NCI-H1417 (cell line): ENCODE measurements at places on chromosomes 2 and 18.

DNA sequence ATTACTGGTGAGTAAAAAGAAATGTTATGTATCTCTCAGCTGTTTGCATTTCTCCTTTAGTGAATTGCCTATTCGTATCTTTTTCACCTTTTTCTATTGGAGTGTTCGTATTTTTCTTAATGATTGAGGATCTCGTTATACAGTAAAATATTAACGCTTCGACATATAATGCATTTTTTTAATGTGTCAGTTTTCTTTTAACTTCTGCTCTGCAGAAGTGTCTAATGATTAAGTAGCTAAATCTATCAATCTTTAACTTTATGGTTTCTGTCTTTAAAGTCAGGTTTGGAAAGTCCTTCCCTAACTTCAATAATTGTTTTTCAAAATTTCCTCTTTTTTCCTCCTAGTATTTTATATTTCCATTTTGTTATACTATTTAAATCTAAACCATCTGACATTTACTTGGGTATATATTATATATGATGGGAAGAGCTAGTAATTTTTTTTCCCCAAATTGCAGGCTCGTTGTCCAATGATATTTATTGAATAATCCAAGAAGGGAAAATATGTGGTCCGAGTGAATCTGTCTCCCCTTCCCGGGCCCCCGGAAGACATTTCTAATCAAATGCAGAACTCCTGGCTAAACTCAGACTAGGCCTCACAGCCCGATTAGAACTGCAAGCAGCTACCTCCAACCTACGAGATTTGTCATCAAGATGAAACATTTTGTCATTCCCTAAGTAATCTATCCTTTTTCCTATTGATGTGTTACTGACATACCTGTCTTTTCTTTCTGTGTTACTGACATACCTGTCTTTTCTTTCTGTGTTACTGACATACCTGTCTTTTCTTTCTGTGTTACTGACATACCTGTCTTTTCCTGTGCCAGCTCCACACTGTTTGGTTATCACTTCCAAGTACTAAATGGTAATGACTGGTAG lies 17.2 kb downstream of the PCBP1 start:
- no peak for DNase-seq

DNA sequence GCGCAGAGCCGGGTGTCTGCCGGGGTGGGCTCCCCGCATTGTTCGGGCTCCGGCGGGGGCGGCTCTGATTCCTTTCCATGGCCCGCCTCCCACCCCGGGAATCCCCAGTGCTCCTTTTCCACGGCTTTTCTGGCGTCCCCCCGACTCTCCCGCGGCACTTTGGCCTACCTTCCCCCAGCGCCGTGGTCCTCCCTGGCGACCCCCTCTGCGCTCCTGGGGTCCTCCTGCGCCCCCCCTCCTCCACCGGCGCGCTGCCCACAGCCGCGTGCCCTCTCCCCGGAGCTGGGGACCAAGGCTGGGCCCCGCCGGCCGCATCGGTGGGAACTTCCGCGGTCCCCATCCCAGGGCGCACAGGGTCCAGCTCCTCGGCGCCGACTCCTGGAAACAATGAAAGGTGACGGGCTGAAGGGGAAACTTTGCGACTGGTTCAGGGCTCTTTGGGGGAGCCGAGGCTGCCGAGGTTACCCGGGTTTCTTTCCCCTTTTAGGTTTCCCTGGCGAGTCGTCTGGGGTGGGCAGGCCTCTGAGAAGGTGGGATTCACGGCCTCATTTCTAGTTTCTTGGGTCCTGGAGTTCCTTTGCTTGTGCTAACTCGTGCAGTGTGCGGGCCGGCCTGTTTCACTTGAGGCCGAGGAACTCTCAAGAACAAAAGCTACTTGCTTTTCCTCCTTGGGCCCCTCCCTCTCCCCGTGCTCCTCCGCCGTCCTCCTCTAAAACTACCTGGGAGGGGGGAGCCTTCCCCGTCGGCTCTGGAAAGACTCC lies 2.2 kb downstream of the TGIF1 start:
- no peak for DNase-seq

DNA sequence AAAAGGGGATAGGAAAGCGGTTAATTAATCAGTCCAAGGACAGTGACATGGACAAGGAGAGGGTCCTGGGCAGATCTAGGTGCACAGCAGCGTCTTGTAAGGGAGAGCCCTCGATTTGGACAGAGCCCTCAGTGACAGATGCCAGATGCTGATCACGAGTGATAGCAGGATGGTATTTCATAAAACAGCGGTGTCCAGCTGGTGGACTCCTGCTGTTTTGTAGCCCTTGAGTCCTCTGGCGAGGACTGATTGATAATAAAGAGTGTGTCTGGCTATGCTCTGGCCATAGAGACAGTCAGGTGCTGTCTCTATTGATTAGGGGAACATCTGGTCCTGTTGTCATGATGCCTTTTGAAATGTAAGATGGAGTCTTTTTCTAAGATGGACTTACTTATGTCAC lies 180.7 kb downstream of the NCK2 start:
- no peak for DNase-seq

DNA sequence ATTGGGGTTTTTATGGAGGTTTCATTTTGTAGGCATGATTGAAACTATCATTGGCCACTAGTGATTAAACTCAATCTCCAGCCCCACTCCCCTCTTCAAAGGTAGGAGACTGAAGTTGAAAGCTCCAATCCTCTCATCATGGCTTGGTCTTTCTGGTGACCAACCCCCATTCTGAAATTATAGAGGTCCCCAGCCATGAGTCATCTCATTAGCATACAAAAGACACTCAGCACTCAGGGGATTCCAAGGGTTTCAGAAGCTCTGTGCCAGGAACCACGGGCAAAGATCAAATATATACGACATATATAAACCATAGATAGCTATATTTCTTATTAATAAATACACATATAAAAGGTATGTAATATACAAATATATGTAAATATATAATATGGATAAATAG lies 256.0 kb upstream of the POU3F3 start:
- DNase-seq = no peak

DNA sequence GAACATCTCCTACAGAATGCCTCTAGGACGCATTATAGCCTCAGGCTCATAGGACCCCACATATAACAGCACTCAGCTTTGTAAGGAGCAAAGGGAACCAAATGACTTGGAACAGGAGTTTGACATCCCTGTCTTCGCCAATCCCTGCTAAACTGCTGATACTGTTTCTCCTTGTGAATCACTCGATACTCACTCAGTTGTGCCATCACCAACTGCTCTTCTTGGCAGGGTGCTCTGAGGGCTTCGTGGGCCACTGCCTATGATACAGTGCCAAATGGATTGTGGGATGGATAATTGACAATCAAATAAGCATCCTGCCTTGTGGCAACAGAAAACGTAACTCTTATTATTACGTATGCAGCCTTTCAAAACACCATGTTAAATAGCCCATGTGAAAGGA lies 396.3 kb downstream of the RIT2 start:
- no peak for DNase-seq

- no peak for DNase-seq
Measured at GRCh38 chr2:210524533-210524932, 31.9 kb upstream of the CPS1 start.

DNA sequence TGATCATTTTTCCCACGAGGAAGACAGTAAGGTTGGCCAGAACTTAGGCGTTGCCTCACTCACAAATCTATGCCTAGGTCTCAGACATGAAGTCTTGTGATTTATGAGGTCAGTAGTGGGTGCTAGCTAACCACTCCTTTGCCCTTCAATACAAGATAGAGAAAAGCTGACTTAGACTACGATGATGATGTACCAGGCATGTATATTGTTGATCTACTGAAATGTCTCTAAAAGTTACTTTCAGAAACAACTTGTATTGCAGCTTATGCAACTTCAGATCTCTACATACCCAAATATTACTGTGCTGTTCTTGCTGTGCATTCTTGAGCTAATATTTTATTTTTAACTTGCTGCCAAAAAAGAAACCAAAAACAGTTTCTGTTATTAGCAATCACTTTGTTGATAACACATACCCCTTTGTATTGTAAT lies 30.6 kb downstream of the MAPRE2 start:
- DNase-seq = no peak

GRCh38 chr18:54612237-54612636 lies 21.2 kb downstream of the DYNAP start:
- DNase-seq = no peak

DNA sequence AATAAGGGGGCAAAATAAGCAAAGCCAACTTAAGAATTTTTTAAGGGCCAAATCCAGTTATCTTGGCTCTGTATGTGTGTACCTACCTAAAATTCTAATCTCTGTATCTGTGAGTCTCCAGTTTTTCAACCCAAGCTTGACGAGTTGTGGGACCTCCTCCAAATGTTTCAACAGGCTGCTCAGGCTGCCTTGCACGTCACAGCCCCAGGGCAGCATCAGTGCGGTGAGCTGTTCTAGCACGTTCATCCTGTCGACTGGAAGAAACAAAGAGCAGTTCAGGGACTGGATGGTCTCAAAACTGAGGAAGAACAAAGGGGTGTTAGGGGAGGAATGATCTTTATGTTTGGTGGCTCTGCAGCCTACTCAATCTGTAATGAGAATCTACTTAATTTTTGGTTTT lies 29.4 kb downstream of the NLRC4 start:
- DNase-seq = no peak

DNA sequence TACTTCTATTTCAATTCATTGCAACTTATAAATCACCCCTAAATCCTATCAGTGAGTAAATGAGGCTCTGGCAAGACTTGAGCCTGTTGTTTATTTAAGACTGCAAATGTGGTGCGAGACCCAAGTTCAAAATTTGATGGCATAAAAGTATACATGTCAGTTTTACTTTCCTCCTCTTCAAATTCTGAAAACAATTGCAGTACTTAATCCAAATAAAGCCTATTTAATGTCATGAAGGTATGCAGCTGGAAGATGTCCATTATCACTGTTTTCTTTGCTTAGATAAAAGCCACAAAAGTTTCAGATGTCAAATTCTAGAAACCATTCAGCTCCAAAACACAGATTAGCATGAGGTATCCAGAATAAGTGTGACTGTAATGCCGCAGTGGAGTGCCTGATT lies 3.3 kb downstream of the APCDD1 start:
- no peak for DNase-seq

DNA sequence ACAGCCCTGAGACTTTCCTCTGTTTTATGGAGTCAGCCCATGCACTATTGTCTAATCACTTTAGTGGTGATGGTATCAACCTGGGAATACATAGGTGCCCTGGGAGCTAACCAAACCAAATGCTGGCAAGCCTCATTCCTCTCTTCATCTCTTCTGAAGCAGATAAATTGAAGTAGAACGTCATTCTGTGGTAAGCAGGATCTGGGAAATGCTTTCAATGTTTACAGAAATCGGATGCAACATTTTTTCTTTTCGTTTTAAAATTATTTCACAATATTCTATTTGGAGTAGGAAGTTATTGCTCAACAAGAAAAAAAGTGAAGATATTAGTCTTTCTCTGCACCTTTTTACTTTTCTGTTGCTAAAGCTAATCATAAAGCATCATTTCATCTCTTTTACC lies 114.2 kb downstream of the RBMS1 start:
- DNase-seq = no peak

GRCh38 chr2:112688086-112688880 lies 32.5 kb upstream of the NT5DC4 start:
- DNase-seq = no peak

GRCh38 chr18:35121531-35121930 lies 80.3 kb downstream of the MAPRE2 start:
- no peak for DNase-seq

- DNase-seq = no peak
Measured at GRCh38 chr2:163255086-163255485, 416.5 kb upstream of the KCNH7 start.

GRCh38 chr2:19357402-19358241 lies 801 bp downstream of the OSR1 start:
- peak; percentile 58 for DNase-seq

GRCh38 chr2:99200076-99200800 lies 19.3 kb downstream of the MRPL30 start:
- no peak for DNase-seq

- no peak for DNase-seq
Measured at GRCh38 chr2:33136566-33136965, 189.8 kb downstream of the LTBP1 start.
